ENCODE measurements at places on chromosomes 5 and 9.

GRCh38 chr9:126472948-126473298, 140.8 kb upstream of the LMX1B start:
- no peak for DNase-seq

GRCh38 chr9:38768351-38768761, 48.4 kb upstream of the FAM240B start:
- DNase-seq = no peak

DNA sequence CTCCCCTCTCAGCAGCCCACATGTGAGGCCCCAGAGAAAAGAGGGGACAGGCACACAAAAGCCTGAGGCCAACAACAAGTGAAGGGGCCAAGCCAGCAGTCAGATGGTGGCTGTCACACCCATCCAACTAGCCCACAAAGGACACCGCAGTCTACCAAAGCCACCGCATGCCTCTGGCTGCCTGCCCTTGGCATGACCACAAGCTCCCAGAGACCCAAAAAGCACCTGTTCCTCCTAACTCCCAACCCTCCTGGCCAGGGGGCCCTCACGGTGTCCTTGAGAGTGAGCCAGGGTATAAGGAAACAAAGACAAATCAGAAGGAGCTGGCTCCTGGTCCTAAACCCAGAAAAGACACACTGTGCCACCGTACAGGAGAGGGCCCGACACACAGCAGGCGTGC, 77.8 kb upstream of the LRRTM2 start:
- DNase-seq = no peak

DNA sequence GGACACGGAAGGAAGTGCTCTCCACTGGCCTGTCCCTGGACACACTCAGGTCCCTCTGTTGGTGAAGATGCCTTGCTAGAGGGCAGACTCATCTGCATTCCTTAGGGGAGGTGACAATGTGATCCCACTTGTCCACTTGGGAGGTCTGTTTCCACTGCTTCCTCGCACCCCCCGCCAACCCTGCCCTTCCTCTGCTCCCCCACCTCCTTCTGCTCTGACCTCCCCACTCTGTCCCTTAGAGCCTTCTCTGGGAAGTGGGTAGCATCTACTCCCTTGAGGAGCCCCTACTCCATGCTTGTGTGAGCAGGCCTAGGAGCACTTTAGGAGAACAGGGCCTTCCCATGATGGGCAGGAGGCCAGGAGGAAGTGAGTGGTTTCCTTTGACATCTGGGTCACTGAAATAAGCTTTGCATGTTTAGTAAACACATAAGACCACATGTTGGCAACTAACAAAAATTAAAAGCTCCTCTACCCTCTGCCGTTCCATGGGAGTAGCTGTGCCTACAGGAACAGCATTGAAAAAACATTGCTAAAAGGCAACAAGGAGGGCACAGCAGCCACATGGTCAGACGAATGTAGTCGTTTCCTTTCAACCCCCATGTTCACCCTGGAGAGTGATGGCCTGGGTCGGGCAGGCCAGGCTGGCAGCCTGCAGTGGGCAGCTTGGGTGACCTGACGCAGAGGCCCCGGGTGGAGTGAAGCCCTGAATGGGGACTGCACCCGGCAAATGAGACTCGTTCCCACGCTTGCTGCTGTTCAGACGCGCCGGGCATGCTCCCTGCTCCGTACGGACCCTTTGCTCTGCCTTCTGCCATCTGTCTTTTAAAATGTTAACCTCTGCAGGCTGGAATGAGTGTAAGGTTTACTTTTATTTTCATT, 634.0 kb downstream of the IRX1 start:
- DNase-seq = no peak

GRCh38 chr5:158943057-158943456, 156.7 kb downstream of the EBF1 start:
- DNase-seq = no peak

- peak; percentile 76 for DNase-seq
These were observed 40.8 kb upstream of the ANKRD31 start for GRCh38 chr5:75277463-75277862.

GRCh38 chr5:83312663-83313062, 158.9 kb upstream of the VCAN start:
- peak; percentile 34 for DNase-seq

DNA sequence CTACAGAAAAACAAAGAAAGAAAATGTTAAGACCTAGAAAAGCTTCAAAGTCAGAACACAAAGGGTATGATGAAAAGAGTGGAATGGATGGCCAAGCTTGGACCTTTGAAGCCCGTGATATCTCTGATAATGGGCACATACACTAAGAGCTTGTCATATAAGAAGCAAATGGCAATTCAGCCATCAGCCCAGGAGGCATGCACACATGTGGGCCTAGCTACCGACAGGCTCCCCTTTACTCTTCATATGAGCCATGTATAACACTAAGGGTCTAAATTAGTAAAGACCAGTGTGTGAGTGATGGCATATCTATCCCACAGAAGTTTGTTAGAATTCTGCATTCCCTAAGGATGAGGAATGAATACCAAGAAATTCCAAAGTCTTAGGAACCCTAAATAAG, 20.1 kb downstream of the GRHPR start:
- peak; percentile 82 for DNase-seq

DNA sequence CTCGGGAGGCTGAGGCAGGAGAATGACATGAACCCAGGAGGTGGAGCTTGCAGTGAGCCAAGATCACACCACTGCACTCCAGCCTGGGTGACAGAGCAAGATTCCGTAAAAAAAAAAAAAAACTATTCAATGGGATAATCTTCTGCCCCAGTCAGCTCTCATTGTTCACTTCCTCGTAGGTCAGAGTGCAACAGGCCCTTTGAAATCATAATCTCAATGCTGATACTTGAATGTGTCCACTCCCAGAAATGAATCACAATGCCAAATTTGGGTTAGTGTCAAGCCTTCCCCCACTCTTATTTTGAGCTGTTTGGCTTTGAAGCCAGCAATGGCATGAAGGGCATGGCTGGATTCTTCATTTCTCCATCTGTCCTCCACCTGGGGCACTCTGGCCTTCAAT, 610.3 kb upstream of the KLF4 start:
- DNase-seq = peak; percentile 35

GRCh38 chr9:25282946-25283345, 395.3 kb downstream of the TUSC1 start:
- no peak for DNase-seq

- DNase-seq = no peak
These were observed 52.5 kb upstream of the CDKN2AIPNL start for GRCh38 chr5:134463991-134464760.

Data from trophoblast cell (in vitro differentiated cells and primary cell).